ENCODE measurements at places on chromosomes 4 and X. TPM values are rescaled to one million over a fixed set of nuclear protein-coding genes. Genes with fewer than 3 reads are reported as not detected.

The COX7B2 gene
- total RNA-seq, result not detected

DNA sequence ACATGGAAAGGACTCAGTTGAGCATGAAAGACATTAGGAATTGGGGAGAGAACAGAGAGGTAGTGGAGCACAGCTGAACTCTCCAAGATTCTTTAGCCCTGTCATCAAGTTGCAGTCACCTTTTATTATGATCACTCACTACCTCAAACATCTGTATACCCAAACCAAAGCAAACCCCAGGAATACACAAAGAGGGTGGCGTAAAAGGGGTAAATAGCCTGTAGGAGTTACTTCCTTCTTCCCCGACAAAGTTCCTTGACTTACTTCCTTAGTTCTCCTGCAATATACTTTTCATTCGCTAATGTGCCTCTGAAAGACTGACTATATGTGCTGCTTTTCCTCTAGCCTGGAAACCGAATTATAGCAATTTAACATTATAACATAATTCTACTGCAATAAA lies 159.9 kb downstream of the SPRY1 start:
- no peaks in the 10 kb centered on the region for H3K36me3 ChIP-seq
- H3K27me3 ChIP-seq, result no peaks in the 10 kb centered on the region
- no peak overlapping the region for H3K27ac ChIP-seq
- DNase-seq, result no peak

DNA sequence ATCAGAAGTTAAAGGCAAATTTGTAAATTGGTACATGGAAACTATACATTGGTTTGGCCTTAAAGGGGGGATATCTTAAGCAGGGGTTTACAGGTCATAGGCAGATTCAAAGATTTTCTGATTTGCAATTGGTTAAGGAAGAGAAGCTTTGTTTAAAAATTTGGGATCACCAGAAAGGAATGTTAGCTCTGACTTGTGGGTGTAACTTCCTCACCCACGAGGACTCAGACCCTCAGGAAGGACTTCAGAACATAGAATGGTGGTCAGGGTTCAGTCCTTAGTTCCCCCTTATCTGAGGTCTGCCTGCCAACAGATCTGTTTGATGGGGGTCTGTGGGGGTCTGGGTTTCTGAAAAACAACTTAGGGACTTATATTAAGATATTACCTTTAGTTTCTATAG lies 427.4 kb upstream of the DIPK2B start:
- H3K4me1 ChIP-seq, result no peaks in the 10 kb centered on the region
- H3K36me3 ChIP-seq, result no peaks in the 10 kb centered on the region
- no peak overlapping the region for H3K27ac ChIP-seq
- DNase-seq, result no peak
- H3K27me3 ChIP-seq, result no peaks in the 10 kb centered on the region

DNA sequence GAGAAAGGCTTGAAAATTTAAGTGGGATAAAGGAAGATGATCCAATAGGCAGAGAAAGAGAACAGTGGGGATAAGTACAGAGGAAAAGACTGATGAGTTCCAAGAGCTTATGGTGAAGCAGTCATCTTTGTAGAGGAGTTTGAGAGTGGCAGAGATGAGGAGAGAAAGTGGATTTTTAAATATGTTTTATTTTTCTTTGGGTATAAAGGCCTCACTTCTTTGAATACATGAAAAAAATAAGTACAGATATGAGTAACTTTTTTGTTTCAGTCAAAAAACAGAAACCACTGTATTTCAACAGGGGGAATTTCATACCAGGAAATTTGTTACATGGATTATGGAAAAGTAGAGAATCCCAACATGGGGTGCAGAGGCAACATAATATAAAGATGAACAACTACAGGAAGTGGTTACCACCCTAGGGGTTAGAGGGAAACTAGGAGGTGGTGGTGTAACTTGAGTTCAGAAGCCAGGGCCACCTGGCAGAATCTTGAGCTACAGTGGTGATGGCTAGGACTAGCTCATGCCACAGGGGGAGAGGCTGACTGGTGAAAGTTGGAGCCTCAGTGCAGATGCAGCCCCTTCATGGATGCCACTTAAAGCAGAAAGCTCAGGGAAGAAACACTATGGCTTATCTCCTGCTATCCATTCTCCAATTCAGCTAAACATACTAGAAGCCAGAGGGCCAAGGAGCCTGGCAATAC lies 3.4 kb upstream of the CYBB start:
- no peak overlapping the region for H3K27ac ChIP-seq
- no peak overlapping the region for H3K4me3 ChIP-seq
- DNase-seq, result no peak
- H3K4me1 ChIP-seq, result no peaks in the 10 kb centered on the region
- no peaks in the 10 kb centered on the region for H3K36me3 ChIP-seq
- no peaks in the 10 kb centered on the region for H3K27me3 ChIP-seq

- H3K4me3 ChIP-seq, result no peak overlapping the region
- no peaks in the 10 kb centered on the region for H3K27me3 ChIP-seq
- H3K4me1 ChIP-seq, result no peaks in the 10 kb centered on the region
- no peak overlapping the region for H3K27ac ChIP-seq
- DNase-seq, result no peak
- H3K36me3 ChIP-seq, result no peaks in the 10 kb centered on the region
These were observed 125.5 kb upstream of the MBNL3 start for GRCh38 chrX:132614297-132614696.

- H3K4me3 ChIP-seq, result no peak overlapping the region
- H3K36me3 ChIP-seq, result no peaks in the 10 kb centered on the region
These were observed 111.3 kb downstream of the ZNF674 start for GRCh38 chrX:46433892-46434291.

- H3K4me1 ChIP-seq, result no peaks in the 10 kb centered on the region
- no peak overlapping the region for H3K27ac ChIP-seq
- no peaks in the 10 kb centered on the region for H3K36me3 ChIP-seq
- no peak overlapping the region for H3K4me3 ChIP-seq
These were observed 318.3 kb downstream of the PCDH10 start for GRCh38 chr4:133467290-133467947.
